ENCODE measurements at places on chromosomes 16 and 17.

DNA sequence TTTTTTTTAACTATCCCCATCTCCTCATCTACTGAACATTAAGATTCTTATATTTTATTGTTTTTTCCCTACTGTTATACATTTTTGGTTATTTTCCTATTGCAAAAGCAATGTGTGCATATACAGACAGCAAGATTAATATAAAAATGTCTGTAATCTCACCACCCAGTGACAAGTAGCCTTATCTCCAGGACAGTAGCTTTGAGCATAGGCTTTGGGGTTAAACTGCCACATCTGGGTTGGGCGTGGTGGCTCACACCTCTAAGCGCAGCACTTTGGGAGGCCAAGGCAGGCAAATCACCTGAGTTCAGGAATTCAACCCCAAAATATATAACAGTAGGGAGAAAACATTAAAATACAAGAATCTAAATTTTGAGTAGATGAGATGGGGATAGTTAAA is 27.4 kb upstream of the SSTR2 start:
- no peak for DNase-seq

- no peak for DNase-seq
These were observed 39.8 kb downstream of the MAP1LC3B start for GRCh38 chr16:87431926-87432325.

GRCh38 chr16:85309656-85310587 is 197.7 kb upstream of the CIBAR2 start:
- DNase-seq = no peak

DNA sequence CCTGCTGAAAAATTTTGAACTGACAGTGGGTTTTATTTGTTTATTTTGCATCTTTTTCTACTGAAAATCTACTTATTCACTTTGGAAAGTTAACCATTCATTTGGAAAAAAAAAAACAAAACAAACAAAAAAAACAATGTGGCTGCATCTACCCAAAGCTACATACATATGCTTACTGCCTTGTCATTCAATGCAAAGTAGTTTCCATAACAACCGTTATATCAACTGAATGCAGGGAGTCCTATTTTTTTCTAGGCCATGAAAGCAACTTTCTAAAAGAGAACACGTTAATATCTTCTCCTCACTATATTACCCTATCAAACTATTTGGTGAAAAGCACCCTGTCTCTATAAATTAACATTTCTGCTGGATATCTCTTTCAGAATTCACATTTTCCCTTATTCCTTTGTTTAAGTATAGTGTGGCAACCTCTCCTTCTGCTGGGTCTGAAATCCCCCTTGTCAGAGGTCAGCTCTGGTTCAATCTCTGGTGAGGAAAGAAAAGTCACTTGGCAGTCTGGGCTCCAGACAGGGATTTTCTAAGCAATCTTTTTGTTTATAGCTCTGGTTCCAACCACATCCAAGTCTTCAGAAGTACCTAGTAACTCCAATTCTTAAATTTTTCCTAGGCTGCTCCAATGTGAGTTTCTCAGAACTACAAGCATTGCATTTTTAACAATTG is 528.4 kb upstream of the TOM1L1 start:
- DNase-seq = no peak

DNA sequence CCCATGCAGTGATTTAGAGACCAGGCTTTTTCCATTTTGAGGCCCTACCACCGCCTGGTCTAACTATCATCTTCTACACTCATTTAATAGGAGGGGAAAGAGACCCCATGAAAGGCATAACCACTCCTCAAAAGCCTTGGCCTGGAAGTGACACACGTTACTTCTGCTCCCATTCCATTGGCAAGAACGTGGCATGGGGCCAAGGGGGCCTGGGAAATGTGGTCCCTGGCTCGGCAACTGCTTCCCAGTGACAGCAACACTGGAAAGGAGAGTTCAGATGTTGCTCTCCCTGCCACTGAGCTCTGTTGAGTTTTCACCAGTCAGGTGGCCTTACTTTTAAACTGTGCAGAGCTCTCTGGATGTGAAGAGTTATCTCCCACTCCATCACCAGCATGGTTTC is 45.2 kb upstream of the MAP3K14 start:
- no peak for DNase-seq

DNA sequence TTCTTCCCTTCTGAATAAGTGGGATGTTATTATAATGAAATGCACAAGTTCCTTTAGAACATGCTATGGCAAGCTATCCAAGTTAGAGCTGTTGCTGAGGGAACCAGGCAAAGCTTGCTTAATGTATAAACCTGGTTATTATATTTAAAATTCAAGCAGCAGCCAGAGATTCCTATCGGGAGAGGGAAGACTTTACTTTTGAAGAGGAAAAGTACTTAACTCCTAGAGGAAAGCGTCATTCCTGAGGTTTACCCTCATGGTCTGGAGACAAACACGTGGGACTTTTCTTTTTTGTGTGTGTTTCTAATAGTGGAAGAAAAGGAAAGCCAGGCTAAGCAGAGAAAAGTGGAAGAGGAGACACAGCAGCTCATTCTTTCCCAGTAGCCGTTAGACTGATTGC is 39.9 kb upstream of the MYH10 start:
- DNase-seq = no peak

DNA sequence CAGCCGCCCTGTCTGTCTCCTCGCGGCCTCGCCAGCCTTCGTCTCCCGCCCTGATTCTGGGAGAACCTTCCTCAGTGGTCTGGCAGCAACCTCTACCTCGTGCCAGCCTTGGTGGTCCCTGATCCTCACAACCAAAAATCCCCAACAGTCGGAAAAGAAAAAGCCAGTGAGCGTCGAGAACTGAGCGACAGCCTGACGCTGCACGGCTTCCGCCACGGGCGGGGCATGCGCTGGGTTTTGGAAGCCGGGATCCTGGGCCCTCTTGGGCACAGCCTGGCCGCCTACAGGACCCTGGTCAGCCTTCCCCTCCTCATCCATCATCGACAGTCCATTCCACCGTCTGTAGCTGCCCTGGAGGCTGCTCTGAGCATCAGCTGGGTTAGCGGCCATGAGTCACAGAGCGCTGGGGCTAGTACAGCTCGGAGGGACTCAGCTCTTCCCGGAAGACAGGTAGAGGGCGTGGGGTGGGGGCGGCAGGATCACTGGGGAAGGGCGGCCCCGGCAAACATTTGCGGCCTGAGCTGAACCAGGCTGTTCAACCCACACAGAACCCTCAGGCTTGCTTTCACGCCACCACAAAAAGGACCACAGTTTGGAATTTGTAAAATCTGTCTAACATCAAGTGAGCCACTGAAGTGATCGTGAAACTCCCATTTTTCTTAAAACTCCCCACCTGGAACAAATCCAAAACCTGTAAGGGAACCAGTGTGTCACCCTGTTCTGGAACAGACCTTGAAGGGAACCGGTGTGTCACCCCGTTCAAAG is 55.4 kb upstream of the DOC2B start:
- DNase-seq = no peak

DNA sequence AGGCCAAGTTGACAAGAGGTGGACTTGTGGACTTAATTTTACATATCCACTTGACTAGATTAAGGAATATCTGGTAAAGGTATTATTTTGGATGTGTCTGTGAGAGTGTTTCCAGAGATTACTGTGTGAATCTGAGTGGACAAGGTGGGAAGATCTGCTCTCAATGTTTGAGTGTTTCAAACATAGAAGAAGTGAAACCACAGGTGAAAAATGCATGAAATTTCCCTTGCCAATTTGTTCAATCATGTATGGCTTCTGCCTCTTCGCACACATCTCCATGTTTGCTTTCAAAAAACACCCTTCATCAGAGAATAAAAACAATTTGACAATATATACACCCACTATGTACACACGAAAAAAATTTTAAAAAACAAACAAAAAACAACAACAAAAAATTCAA is 152.7 kb downstream of the SALL1 start:
- DNase-seq = no peak

GRCh38 chr16:87746178-87746577 is 19.6 kb downstream of the KLHDC4 start:
- DNase-seq = no peak

DNA sequence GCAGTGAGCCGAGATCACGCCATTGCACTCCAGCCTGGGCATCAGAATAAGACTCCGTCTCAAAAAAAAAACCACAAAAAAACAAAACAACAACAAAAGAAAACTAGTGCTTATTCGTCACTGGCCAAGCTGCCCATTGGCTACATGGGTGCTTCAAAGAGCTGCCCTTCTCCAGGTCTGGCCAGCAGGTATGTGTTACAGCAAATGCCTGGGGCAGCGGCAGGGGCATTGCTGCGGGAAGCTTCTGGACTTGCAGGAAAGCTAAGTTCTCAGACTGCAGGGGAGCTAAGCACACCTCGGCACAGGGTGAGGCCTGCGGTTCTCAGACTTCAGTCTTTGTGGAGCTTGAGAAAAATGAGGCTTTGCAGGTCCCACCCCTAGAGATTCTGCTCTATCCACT is 4.1 kb upstream of the STH start:
- no peak for DNase-seq

- no peak for DNase-seq
These were observed 349.8 kb downstream of the SEC14L1 start for GRCh38 chr17:77490361-77491183.

DNA sequence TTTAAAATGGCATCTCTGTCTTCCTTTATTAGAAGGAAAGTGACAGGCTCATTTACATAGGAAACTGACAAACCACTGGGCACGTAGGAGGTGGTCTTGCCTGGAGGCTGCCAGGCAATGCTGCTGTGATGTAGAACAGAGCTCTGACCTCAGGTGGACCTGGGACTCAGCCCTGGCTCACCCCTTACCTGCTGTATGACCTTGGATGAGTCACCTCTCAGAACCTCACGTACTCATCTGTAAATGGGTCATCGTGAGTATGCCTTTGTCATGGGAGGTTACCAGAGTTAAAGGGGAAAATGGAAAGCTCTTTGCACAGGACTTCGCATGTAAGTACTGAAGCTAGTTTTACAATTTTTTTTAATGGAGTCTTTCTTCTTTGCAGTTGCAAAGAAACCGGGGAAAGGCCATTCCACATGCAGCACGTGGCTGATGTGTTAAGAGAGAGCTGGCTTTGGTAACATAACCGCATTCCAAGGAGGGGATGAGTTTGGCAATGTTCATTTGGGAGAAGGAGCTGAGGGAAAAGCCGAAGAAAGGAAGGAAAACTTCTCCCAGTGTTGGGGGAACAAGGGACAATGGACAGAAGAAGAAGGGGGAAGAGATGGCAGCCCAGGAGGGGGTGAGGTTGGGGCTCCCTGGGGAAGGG is 37.4 kb upstream of the LONP2 start:
- DNase-seq = no peak

- no peak for DNase-seq
These were observed 2.0 kb downstream of the NCBP3 start for GRCh38 chr17:3843935-3844516.

- no peak for DNase-seq
These were observed at the start of the genes CCDC78 and HAGHL for GRCh38 chr16:726438-727290. Gene CCDC78 (minus strand): TSS chr16:726443. CDS start chr16:726367, 76 bp downstream. Gene HAGHL (plus strand): TSS chr16:727106. CDS start chr16:727510, 404 bp downstream.

GRCh38 chr17:28972437-28972836 is 21.1 kb upstream of the PHF12 start:
- DNase-seq = no peak

DNA sequence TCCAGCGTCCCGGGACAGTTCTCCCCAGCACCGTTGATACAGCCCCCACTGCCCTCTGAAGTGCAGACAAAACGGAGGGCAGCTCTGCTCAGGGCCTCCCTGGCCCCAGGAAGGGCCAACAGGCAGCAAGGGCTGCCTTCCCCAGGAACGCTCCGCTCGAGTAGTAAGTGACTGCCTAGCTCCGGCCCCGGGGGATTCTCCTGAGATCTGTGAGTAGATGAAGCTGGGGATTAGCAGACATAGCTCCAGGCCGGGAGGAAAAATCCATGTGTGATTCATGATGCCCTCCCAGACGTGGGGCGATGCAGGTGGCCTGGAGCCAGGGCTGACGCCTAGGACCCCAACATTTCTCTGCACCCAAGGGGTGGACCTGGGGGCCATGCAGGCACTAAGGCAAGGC is 85.3 kb downstream of the ENGASE start:
- DNase-seq = no peak

DNA sequence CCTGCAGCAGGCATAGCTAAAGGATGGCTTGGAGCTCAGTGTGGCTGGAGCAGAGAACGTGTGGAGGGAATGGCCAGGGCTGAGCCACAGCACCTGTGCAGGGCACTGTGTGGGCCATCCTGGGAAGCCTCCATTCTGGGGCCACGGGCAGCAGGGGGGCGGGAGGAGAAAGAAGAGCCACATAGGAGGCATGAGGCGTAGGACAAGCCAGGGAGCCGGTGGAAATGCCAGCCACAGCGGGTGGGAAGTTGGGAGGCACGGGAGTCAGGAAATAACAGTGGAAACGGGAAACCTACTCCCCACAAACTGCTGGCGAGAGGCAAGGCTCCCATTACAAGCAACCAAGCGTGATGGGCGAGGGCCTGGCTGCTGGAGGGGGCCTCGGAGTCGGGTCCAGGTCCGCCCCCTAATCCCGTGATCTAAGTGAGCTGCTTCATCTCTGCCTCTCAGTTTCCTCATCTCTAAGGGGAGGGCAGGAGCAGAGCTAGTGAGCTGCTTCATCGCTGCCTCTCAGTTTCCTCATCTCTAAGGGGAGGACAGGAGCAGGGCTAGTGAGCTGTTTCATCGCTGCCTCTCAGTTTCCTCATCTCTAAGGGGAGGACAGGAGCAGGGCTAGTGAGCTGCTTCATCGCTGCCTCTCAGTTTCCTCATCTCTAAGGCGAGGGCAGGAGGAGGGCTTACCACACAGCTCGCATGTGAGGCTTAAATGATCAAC is 104.9 kb downstream of the ADCY9 start:
- no peak for DNase-seq

GRCh38 chr16:56830669-56831068 is 34.3 kb upstream of the SLC12A3 start:
- no peak for DNase-seq

- no peak for DNase-seq
These were observed 9.0 kb upstream of the ALOX12B start for GRCh38 chr17:8096541-8096940.

- DNase-seq = no peak
These were observed 2.4 kb upstream of the MRM1 start for GRCh38 chr17:36598951-36599401.

DNA sequence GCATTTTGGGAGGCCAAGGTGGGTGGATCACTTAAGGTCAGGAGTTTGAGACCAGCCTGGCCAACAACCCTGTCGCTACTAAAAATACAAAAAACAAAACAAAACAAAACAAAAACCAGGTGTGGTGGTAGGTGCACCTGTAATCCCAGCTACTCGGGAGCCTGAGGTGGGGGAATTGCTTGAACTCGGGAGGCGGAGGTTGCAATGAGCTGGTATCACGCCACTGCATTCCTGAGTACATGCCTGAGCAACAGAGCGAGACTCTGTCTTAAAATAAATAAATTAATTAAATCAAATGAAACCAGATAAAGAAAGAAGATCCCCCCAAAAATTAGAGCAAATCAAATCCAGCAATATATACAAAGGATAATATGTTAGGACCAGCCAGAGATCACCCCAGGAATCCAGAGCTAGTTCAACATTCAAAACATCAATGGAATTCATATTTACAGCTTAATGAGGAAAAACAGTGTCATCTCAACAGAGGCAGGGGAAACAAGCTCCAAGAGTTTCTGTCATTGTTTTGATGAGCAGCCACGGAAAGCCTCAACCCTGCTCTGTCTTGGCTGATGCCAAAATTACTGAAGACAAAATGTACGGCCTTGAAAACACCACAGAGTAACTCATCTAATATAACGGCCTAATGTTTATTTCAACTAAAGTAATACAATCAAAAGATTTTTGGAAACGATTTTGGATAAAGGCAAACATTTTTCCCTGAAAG is 3.7 kb downstream of the PEMT start:
- DNase-seq = no peak

Measured in NCI-H446 (cell line).